GM23248 (cell line): ENCODE measurements at places on chromosomes 3 and 15. TPM values are rescaled to one million over a fixed set of nuclear protein-coding genes. Genes with fewer than 3 reads are reported as not detected.

DNA sequence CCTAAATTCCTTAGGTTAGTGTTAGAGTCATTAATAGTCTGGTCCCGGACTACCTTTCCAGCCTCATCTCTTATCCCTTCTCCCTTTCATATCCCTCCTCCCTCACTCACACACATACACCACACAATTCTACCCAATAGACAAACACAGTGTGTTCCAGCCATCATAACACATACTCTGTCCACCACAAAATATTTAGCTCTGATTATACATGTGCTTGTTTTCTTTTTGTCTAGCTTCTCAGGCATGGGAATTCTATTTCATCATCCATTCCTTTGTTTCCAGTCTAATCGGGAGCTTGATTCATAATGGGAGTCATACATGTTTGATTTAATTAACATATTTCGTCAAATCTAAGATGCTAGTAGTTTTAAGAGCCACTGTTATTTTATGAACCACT lies 161.8 kb upstream of the BFSP2 start:
- no peaks in the 10 kb centered on the region for H3K36me3 ChIP-seq
- no peak overlapping the region for H3K4me3 ChIP-seq
- DNase-seq, result no peak
- H3K27me3 ChIP-seq, result no peaks in the 10 kb centered on the region
- H3K4me1 ChIP-seq, result no peaks in the 10 kb centered on the region

- H3K27ac ChIP-seq, result peak overlapping the region; percentile 95
- H3K36me3 ChIP-seq, result peaks cover 17% of the 10 kb centered on the region; the same call in 1 of the 2 replicates
- no peaks in the 10 kb centered on the region for H3K27me3 ChIP-seq
- peaks cover 51% of the 10 kb centered on the region for H3K4me1 ChIP-seq
Measured at GRCh38 chr3:123750209-123750608, 133.9 kb downstream of the MYLK start.

GRCh38 chr3:126052196-126053058 lies 31.5 kb downstream of the SLC41A3 start:
- H3K4me1 ChIP-seq, result no peaks in the 10 kb centered on the region
- H3K27me3 ChIP-seq, result no peaks in the 10 kb centered on the region
- no peak overlapping the region for H3K27ac ChIP-seq
- H3K4me3 ChIP-seq, result no peak overlapping the region
- H3K36me3 ChIP-seq, result no peaks in the 10 kb centered on the region

DNA sequence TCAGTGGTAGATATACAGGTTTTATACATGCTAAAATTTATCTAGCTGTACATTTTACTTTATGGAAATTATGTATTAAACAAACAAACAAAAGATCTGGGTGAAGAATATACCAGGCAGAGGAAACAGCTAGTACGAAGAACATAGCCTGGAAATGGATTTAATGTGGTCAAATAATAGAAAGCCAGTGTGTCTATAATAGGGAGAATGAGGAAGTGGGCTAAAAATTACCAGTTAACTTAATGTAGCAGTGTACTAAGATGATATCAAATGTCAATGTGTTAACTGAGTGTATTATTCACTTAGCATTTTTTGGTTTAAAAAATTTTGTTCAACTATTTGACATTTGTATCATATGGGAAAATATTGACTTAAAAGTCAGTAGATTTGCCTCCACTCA lies 22.8 kb upstream of the SLC15A2 start:
- no peaks in the 10 kb centered on the region for H3K4me1 ChIP-seq
- no peak overlapping the region for H3K4me3 ChIP-seq
- H3K27ac ChIP-seq, result no peak overlapping the region
- H3K36me3 ChIP-seq, result no peaks in the 10 kb centered on the region

GRCh38 chr15:85150130-85150480 lies 168.4 kb downstream of the PDE8A start:
- no peaks in the 10 kb centered on the region for H3K27me3 ChIP-seq
- no peaks in the 10 kb centered on the region for H3K4me1 ChIP-seq
- no peak overlapping the region for H3K4me3 ChIP-seq

DNA sequence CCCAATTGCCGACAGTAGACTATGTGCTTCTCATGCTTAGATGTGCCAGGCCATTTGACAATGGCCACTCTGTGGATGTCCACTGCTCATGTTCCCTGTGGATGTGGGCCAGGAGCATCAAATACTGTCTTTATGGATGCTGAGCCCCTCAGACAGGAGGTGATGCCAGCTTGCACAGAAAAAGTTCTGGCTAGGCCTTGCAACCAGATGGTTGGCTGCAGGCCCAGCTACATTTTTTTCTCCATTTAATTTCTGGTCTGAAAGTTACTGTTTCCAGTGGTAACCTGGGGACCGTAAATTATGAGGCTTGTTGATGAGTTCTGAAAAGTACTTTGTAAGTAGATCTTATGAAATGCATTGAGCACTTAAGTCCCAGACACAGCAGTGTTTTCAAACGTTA lies 228.5 kb downstream of the CHL1 start:
- H3K27ac ChIP-seq, result no peak overlapping the region
- no peak for DNase-seq
- H3K4me1 ChIP-seq, result no peaks in the 10 kb centered on the region
- no peak overlapping the region for H3K4me3 ChIP-seq

DNA sequence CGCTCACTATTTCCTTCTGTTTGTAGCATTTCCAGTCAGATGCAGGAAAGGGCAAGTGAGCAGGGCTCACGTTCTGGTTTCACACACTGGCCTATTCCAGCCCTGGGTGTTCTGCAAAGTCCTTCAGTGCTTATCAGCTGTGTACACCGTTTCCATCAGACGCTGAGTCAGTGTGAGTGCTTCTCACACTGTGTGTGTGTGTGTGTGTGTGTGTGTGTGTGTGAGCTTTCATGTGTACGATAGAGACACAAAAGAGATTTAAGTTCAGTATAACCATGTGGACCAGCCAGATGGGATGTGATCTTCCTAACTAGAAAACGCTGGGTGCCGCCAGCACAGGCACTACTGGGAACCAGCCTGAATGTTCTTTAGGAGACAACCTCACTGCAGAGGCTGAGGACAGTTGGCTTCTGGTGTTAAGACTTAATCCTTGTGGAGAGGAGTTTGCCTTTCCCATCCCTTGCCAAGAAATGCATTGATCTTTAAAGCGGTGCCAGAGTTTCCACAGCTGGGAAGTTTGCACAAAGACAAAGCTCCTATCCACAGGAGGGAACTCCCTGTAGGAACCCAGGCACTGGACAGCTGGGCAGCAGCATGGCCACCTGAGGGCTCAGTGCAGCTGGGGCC lies 3.9 kb upstream of the CHSY1 start:
- no peaks in the 10 kb centered on the region for H3K27me3 ChIP-seq
- no peak overlapping the region for H3K27ac ChIP-seq
- no peak overlapping the region for H3K4me3 ChIP-seq
- peak; percentile 28 for DNase-seq
- H3K4me1 ChIP-seq, result peaks cover 12% of the 10 kb centered on the region; the same call in 1 of the 2 replicates

GRCh38 chr15:81297603-81298575 lies 26.1 kb downstream of the STARD5 start:
- no peak overlapping the region for H3K4me3 ChIP-seq
- H3K36me3 ChIP-seq, result no peaks in the 10 kb centered on the region
- no peak overlapping the region for H3K27ac ChIP-seq
- DNase-seq, result no peak
- peaks cover 13% of the 10 kb centered on the region for H3K4me1 ChIP-seq
- H3K27me3 ChIP-seq, result no peaks in the 10 kb centered on the region

DNA sequence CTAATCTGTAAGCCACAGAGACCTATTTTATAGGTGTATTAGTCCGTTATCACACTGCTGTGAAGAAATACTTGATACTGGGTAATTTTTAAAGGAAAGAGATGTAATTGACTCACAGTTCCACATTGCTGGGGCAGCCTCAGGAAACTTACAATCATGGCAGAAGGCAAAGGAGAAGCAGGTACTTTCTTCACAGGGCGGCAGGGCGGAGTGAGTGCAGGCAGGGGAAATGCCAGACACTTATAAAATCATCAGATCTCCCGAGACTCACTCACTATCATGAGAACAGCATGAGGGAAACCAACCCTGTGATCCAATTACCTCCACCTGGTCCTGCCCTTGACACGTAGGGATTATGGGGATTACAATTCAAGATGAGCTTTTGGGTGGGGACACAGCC lies 108.7 kb downstream of the GALK2 start:
- no peak overlapping the region for H3K4me3 ChIP-seq
- H3K27ac ChIP-seq, result no peak overlapping the region
- H3K4me1 ChIP-seq, result peaks cover 37% of the 10 kb centered on the region

- H3K4me1 ChIP-seq, result peaks cover 13% of the 10 kb centered on the region
- no peaks in the 10 kb centered on the region for H3K27me3 ChIP-seq
- no peak for DNase-seq
- H3K4me3 ChIP-seq, result peak overlapping the region; percentile 87
Measured at GRCh38 chr3:29279286-29279685, 1.6 kb upstream of the RBMS3 start.

DNA sequence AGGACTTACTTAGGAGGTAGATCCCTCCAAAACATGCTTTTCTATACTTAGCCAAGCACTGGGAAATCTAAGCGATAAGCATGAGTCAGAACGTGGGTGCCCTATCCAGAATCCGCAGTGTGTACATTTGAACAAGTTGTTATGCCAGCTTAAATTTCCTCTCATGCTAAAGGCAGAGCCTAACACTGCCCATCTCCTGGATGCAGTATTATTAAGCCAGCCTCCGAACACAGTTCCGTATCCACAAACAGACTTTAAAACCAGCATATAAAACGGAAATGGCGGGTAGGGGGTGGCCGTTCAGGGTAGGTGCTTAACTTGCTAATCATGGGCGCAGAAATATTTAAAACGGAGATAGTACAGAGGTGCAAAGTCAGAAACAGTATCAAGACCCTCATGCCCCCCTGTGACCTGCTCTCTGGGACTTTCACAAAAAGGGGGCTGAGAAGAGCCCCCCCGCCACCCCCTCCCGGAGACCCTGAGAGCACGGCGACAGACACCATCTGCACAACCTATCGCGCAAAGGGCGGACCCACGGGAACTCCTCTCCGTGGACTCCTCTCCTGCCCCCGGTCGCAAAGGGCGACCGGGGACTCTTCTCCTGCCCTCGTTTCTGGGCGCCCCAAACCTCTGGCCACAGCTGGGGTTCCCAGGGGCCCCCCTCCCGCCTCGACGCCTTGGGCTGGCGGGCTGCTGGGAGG lies 889 bp upstream of the LRRIQ4 start:
- peak overlapping the region; percentile 89 for H3K27ac ChIP-seq
- no peaks in the 10 kb centered on the region for H3K27me3 ChIP-seq
- no peaks in the 10 kb centered on the region for H3K36me3 ChIP-seq
- peak overlapping the region; percentile 73 for H3K4me3 ChIP-seq

DNA sequence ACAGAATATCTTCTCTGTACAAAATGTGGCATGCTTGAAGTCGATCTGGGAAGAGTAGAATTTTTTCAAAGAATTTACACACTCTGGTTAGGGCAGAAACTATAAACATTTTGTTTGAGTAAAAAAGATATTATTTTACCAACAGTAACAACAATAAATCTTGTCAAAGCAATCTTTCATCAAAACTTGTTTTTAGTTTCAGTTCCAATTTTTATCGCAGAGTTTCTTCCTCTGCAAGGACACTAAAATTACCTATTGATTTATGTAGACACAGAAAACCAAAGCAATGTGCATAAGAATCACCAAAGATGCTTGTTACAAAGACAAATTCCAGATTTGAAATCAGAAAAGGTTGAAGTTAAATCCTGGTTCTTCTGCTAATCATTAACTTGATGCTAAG lies 61.9 kb downstream of the CGGBP1 start:
- DNase-seq, result no peak
- H3K36me3 ChIP-seq, result no peaks in the 10 kb centered on the region
- no peak overlapping the region for H3K4me3 ChIP-seq

- DNase-seq, result no peak
- H3K27ac ChIP-seq, result no peak overlapping the region
- 0 out of 2 replicates have a peak, but pooled peaks cover 6% of the 10 kb centered on the region for H3K4me1 ChIP-seq
- peaks cover 28% of the 10 kb centered on the region for H3K27me3 ChIP-seq
Measured at GRCh38 chr15:59434481-59434880, 3.5 kb upstream of the FAM81A start.

- H3K4me1 ChIP-seq, result peaks cover 11% of the 10 kb centered on the region; the same call in 1 of the 2 replicates
- DNase-seq, result no peak
- H3K27me3 ChIP-seq, result no peaks in the 10 kb centered on the region
- no peaks in the 10 kb centered on the region for H3K36me3 ChIP-seq
Measured at GRCh38 chr3:18113417-18113816, 311.7 kb downstream of the SATB1 start.

- DNase-seq, result peak; percentile 65
- no peak overlapping the region for H3K4me3 ChIP-seq
- H3K27me3 ChIP-seq, result no peaks in the 10 kb centered on the region
- H3K27ac ChIP-seq, result no peak overlapping the region
Measured at GRCh38 chr3:108552267-108553159, 36.7 kb downstream of the CIP2A start.

DNA sequence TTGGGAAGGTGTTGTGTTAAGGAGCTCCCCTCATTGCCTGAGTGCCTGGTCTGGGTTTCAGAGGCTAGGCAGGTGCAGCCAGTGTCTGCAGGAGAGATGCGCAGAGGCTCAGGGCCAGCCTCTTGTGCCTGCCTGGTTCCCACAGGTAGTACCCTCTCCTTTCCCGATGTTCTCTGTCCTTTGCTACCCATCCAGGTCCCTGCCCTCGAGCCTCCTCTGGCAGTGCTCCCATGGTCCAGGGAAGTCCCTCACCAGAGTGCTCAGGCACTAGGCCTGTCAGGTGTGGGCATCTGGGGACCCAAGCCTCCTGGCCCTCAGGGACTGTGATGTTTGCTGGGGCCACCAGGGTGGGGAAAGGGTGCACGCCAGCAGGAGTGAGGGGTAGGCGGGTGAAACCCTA lies 5.0 kb downstream of the TRPM1 start:
- H3K27me3 ChIP-seq, result no peaks in the 10 kb centered on the region
- H3K27ac ChIP-seq, result no peak overlapping the region
- no peak for DNase-seq
- no peaks in the 10 kb centered on the region for H3K36me3 ChIP-seq
- H3K4me1 ChIP-seq, result no peaks in the 10 kb centered on the region

GRCh38 chr3:57953576-57953975 lies 54.6 kb upstream of the FLNB start:
- no peak overlapping the region for H3K27ac ChIP-seq
- no peaks in the 10 kb centered on the region for H3K36me3 ChIP-seq
- no peak overlapping the region for H3K4me3 ChIP-seq
- H3K4me1 ChIP-seq, result peaks cover 48% of the 10 kb centered on the region

DNA sequence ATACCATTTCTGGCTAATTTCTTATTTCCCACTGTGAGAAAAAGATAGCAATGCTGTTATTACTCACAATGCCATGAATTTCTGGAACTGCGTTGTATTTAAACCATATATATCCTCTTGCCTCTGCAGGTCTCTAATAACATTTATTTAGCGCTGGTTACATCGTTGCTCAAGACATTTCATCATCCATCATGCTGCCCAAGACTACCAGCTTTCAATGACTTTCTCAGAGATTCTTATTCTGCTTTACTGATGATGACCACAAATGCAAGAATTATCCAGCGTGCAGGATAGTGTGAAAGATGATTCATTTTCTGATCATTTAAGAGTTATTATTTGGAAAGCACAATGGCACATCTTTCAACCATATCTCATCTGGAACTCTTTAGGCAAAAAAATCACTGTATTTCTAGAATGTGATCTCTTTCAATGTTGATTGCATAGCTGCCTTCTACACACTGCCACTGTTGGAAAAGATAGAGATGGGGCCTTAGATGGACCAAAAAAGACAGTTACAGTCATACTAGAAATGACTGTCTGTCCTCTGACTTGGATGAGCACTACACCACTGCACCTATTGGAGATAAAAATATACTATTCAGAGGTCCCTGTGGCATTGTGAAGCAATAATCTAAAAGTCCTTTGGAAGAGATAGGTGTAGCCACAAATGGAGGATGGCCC lies 716.1 kb downstream of the NSUN3 start:
- no peaks in the 10 kb centered on the region for H3K36me3 ChIP-seq
- H3K27ac ChIP-seq, result no peak overlapping the region
- no peaks in the 10 kb centered on the region for H3K27me3 ChIP-seq

Gene GOLGB1
- 48.3 and 54.3 TPM in 2 replicates for polyA plus RNA-seq

Gene GABRR3
- polyA plus RNA-seq, result not detected in 2 replicates

Gene ACKR4
- polyA plus RNA-seq, result 13.4 and 14.8 TPM in 2 replicates
